Activated T-helper 1 cell treated with anti-CD3 and anti-CD28 coated beads, Interleukin-2, amount 50 U/mL, for 16 hours (primary cell): ENCODE measurements at places on chromosomes 7 and 10.

GRCh38 chr10:6578795-6579182, 1.3 kb downstream of the PRKCQ start:
- DNase-seq: no peak

DNA sequence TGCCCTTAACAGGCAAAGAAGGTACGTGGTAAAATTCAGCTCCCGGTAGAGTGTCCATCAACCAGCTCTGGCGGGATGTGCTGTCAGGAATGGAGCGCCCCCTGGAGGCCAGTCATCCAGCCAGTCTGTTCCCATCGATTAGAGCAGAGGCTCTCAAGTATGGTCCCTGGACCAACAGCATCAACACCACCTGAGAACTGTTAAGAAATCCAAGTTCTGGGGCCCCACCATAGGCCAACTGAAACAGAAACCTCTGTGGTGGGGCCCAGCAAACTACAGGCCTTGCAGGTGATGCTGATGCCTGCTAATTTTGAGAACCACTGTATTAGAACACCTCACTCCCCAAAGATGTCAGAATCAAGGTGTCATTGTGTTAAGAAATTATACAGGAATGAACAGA, 109.2 kb downstream of the DPY19L1 start:
- DNase-seq: no peak

DNA sequence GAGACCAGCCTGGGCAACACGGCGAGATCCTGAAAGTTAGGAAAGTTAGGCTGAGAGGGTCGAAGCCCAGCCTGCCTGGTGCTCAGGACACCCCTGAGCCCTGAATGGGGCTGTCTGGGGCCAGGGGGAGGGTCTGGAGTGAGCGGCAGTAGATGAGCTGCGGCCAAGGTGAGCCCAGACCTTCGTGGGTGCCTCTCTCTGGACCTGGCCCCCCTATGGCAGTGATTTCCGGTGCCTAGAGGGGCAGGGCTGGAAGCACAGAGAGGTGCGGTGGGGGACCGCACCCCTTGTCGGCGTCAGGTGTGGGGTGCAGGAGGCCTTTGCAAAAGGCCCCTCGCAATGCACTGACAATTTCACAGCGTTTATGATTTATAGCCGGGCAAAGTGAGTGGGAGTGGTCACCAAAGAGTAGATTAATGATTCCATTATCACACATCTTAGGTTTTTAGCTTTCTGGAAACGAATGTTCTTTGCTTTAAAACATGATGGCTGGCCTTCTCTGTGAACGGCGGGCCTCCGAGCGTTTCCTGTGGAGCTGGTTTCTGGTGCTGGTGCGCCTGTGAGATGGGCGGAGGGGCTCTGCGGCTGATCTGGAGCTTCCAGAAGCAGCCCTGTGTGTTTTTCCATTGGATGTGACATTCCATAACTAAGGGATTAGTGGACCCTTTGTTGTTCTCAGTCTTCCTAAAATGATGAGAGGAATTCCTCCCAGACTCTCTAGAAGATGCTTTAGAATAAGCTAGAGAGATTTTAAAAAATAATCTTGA, 171.0 kb upstream of the ZNF32 start:
- no peak for DNase-seq

- no peak for DNase-seq
These were observed 83.6 kb downstream of the KMT2E start for GRCh38 chr7:105097619-105098018.

DNA sequence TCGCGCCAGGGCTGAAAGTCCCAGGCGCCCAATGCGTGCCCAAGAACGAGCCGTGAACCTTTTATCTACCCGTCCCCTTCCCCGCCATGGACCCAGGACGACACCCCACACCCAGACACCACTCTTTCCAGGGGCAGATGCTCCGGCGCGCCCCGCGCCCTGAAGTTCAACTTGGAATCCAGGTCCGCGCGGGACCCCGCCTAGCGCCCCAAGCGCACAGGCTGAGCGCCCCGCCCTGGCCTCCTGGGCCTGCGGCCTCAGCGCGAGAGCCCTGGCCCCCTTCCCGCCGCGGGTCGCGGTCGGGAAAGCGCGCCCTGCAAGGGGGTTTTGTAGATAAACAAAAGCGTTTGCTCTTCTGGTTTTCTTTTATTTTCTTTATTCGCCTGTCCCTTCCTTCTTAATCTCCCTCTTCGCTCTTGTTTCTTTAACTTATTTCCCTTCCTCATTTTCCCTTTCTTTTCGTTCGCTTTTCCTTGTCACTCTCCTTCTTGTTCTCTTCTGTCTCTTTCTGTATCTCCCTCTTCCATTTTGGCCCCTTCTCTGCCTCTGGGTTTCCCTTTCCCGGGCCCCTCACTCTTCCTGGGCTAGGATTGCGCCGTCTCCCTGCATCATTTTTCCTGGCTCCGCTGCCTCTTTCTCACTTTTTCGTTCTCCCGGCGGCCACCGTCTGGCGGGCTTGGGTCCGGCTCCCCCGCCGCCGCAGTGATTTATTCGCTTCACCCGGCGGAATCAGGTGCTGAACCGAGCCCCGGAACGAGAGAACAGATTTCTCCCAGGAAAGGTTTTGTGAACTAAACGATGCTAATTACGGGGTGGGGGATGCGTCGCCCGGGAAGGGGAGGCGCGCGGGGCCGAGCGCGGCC, 15.3 kb upstream of the PAX2 start:
- DNase-seq: no peak

DNA sequence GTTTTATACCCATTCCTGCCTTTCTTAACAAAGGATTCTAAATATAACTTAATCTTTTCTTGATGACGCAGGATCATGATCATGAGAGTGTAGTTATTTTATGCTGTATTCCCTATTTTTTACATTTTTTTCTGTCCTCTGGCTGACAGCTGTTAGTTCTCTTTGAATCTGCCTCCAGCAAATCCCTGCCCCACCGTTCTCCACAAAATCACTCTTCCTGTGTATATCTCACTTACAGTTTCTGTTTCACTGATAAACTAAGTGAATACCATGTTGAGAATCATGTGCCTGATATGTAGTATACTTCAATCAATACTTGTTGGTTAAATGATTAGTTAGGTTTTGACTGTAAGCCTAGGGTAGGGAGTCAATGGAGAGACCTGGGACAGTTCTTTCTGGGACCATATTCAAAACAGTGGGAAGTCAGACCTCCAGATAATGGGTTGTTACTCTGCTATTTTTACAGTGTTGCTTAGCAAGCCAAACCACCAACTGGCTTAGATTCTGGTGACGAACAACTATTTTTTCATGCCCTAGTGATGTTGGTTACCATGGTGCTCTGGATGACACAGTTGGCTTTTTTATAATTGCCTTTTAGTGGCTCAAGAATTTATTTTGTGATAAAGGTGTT, 12.8 kb downstream of the CNNM1 start:
- no peak for DNase-seq

- no peak for DNase-seq
These were observed 33.0 kb upstream of the AGR3 start for GRCh38 chr7:16914771-16915170.

DNA sequence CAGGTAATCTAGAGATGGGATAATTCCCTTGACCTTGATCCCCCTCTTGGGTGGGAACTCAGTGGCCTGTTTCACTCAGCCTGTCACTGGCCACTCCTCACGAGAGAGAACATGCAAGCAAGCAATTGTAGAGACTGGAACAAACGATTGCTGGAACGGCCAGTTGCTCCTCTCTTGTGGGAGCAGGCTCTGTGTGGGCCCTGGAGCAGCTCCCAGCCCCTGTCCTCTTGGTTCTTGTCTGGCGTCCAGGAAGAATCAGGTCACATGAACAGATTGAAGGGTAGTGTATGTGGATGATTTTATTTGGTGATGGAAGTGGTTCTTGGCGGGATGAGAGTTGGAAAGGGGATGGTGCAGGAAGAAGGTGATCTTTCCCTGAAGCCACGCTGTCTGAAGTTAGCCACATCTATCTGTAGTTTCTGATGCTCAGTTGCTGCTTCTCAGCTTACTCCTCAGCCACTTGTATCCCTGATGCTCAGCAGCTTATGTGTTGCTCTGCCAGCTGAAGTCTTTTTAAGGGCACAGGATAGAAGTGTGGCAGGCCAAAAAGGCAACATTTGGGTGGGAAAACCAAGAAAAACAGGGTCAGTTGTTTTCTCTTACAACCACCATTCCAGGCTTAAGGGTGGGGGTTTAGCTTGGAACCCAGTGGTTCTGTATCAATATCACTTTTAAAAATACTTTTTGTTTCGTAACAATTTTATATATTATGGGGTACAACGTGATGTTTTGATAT, 15.9 kb downstream of the RNF133 start:
- no peak for DNase-seq

GRCh38 chr7:116423499-116423898, 76.0 kb upstream of the CAV2 start:
- DNase-seq: no peak

GRCh38 chr10:79995979-79996634, 47.2 kb upstream of the SFTPD start:
- DNase-seq: no peak

DNA sequence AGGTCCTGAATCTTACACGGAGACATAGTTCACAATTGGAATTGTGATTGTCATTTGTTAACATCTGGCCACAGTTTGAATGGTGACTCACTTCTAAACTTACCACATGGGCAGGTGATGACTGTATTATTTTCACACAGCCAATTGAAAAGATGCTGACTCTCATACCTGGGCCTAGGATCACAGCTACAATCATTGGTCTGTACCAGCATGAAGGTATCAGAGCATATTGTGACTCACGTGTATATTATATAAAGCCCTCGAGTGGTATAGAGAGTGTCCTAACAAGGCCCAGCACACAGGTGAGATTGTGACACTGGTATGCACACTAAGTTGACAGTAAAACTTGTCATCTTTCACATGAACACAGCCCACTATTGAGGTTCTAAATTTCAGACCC, 9.4 kb upstream of the ZNF107 start:
- DNase-seq: no peak

GRCh38 chr10:66926841-66927240, 1.0 kb downstream of the LRRTM3 start:
- no peak for DNase-seq

GRCh38 chr10:118564652-118565051, 30.8 kb downstream of the PRLHR start:
- DNase-seq: no peak

- no peak for DNase-seq
These were observed 55.5 kb downstream of the AOAH start for GRCh38 chr7:36668750-36669149.
